Muscle of arm (tissue), 14 donors: ENCODE measurements at places on chromosomes 2 and 18. TPM values are rescaled to one million over a fixed set of nuclear protein-coding genes. Genes with fewer than 3 reads are reported as not detected.

GRCh38 chr2:142065700-142066099 is 65.1 kb downstream of the LRP1B start:
- DNase-seq: no peak

DNA sequence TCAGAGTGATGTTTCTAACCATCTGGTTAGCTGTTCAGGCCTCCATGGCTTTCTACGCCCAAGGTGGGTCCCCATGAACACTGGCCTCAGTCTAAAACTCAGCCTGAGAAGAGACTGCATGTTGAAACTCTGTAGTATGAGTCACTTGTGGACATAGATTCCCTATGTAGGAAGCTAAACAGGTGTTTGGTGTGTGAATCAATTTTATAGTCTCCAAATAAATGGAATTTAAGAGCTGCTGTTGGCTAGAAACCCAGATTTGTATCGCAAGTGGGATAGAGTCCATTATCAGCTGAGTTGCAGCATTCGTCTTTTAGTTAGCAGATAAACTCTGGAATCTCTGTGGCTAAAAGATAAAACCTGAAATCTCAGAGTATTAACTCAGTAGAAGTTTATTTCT is 131.4 kb downstream of the KCNS3 start:
- DNase-seq: no peak

DNA sequence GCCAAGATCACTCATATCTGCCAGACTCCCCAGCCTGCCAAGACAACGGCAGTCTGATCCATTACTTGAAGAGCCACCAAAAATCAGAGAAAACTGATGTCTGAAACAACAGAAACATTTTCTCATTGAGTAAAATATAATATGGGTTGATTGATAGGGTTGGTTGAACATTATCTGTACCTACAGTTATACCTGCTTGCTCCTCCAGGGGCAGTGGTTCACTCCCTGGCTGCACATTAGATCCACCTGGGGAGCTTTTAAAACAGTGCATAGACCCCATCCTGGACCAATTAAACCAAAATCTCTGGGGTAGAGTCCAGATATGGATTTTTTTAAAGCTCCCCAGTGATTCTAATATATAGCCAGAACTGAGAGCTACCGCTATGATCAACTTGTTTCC is 43.6 kb upstream of the SLC14A2 start:
- DNase-seq: no peak

DNA sequence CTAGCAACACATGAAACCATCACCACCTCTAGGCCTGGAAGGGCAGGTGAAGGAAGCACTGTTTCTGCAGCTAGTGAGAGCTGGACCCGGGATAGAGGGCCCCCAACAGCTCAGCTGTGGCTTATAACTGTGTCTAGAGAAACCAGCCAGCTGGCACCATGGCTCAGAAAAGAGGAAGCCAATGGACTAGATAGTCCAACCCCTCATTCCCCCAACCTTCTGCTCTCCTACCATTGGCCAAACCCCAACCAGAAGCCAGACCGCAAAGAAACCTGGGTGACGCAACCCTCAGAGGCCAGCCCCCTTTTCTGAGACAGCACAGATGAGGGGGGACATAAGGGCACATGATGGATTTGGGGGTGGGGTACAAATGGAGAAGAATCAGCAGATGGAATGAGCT is 24.3 kb downstream of the SMYD1 start:
- DNase-seq: no peak

DNA sequence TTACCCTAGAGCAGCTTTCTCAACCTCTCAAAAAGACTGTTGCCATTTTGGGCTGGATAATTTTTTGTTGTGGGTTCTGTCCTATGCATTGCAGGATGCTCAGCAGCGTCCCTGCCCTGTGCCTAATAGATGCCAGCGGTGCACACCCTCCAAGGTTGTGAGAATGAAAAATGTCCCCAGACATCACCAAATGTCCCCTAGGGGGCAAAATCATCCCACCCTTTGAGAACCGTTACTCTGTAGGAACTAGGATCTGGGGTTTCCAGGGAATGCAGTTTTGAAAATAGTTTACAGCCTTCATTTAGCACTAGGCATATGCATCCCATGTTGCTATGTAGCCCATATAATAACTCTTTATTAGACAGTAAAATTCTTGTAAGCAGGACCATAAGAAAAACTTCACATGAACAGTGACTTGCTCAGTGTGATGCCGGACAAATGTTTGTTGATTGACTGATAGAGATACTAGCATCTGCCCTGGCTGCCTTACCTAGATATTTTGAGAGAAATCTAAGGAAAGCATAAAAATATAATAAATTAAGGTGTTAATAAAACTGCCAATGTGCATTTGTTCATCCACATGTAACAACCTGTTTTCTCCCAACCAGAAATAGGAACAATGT is 79.2 kb upstream of the EPC2 start:
- DNase-seq: no peak

DNA sequence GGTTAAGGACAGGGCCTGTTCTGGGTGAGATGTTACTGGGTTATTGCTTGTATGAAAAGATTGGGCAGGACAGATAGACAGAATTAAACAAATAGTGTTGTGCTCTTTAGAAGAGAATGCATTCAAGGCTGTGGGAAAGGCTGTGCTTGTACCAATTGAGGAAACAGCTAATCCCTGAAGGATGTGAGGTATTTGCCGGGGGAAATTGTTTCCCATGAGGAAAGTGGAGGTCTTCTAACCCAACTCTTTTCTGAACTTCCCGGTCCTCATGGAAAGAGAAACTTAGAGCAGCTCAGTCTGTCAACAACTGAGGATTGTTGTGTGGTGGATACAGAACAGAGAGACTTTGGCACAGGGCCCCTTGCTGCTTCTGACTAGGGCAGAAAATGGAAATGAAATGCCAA is 9.5 kb downstream of the SLC1A4 start:
- no peak for DNase-seq

DNA sequence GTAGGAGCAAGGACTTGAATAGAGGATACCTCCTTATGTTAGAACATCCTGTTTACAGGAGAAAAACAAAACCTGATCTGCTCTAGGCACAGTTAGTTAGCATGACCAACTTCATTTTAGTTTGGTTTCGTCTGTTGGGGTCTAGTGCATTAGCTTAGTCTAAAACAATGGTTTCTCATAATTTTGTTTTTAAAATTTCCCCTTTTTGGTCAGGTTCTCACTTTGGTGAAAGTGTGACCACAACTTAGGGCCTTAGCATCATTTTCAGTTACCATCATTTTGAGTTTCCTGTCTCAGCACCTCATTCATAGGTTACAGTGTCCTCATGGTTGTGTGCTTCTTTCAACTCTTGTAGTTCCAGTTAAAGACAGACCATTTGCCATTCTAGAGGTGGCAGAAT is 1277.0 kb upstream of the SLC39A10 start:
- no peak for DNase-seq

- no peak for DNase-seq
These were observed 71.6 kb downstream of the SDC1 start for GRCh38 chr2:20153131-20153851.

- DNase-seq: no peak
These were observed 81.9 kb upstream of the TMEM178A start for GRCh38 chr2:39583781-39584180.

DNA sequence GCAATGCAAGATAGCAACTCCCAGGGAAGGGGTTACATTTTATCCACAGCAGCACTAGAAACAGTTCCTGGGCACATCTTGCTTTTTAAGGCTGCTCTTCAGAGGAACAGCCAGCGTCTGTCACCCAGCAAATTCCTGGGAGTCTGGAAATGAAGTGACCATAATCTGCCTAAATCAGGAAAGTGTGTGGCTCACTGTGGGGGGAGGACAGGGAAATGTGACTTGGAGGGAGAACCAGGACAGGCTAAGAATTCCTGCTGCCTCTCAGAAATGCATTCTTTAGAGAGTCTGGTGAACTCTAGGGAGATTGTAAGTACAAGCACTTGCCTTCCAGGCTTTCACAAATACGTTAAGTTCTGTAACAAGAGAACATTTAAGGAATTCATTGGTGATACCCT is 364.3 kb upstream of the SPHKAP start:
- no peak for DNase-seq

DNA sequence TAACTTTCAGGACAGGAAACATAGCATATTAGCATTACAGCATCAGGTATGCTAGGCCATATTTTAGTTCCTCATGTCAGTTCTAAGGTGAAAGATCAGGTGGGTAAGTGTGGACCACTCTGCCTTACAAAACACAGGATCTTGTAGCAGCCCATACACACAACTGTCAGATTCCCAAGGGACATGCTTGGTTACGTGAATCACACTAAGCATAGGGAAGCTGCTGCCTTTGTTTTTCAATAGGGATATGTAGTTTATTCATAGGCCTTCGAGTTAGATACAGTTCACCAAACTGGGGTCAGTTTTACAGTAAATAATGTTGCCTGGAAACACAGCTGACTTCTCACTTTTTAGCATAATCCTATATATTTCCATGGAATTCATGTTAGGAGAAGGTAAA is 116.1 kb upstream of the OTX1 start:
- DNase-seq: no peak

GRCh38 chr2:78541451-78542267 is 483.8 kb upstream of the REG3G start:
- DNase-seq: no peak

DNA sequence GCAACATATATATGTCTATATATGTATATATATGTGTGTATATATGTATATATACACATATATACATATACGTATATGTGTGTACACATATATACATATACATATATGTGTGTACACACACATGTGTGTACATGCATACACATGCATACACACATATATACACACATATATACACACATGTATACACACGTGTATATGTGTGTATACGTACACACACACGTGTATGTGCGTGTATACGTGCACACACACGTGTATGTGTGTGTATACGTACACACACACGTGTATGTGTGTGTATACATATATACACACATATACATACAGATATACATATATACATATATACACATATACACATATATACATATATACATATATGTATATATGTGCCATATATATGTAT is 89.4 kb downstream of the SPHKAP start:
- no peak for DNase-seq

- DNase-seq: no peak
These were observed 315.6 kb downstream of the LPIN1 start for GRCh38 chr2:12062053-12062395.

- no peak for DNase-seq
These were observed 198.0 kb upstream of the SALL3 start for GRCh38 chr18:78781601-78781960.

DNA sequence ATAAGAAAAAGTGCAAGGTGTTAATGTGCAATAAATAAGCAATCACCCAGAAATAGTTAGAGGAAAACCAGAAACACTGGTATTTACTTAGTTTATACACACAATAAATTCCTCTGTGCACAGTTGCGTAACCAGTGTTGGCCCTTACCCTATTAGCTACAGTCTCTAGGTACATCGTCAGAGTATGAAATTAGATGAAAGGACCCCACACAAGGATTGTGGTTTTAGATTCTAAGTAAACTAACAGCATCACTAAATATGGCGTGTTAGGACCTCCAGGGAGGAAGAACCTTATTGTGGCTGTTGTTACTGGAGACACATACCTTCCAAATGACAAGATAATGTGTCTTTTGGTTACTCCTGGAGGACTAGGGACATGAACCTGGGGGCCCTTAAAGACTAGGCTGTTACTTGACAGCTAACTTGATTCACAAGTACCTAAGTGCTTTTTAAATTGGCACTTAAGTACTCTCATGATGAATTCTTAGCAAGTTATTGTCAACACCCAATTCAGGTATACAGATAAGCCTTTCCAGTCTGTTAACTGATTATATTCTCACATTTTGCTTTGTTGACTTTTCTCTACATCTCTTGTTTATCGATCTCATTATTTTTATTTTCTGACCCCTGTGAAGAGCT is 115.3 kb downstream of the FEZ2 start:
- no peak for DNase-seq

- DNase-seq: no peak
These were observed 59.9 kb upstream of the CERS6 start for GRCh38 chr2:168396131-168396530.

GRCh38 chr2:118177318-118177717 is 89.0 kb downstream of the INSIG2 start:
- DNase-seq: no peak

DNA sequence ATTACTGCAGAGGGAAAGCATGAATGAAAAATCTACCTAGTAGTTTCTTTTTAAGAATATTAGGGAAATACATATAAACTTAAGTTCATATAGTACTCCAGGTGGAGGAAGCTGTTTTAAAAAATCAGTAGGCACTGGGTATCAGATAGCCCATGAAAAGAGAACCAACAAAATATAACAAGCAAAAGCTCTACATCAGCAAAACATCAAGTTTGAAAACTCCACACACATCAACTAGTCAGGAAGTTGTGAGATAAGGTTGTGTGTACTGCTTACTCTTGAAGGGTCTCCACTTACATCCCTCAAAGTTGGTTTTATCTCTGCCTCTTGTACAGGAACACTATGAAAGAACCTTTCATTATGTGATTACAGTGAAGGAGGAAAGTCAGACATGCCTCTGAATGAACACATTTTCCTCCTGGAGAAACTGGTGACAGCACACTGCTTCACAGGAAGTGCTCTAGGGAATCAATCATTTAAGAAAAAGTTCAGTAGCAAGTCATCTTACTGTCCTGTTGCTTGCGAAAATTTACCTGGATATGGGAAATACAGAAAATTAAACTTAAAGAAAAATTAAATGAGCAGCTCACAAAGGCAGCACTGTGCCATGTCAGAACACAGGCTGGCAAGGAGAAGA is 57.7 kb downstream of the THADA start:
- no peak for DNase-seq

GRCh38 chr2:56244911-56245530 is 61.2 kb downstream of the CCDC85A start:
- DNase-seq: no peak

DNA sequence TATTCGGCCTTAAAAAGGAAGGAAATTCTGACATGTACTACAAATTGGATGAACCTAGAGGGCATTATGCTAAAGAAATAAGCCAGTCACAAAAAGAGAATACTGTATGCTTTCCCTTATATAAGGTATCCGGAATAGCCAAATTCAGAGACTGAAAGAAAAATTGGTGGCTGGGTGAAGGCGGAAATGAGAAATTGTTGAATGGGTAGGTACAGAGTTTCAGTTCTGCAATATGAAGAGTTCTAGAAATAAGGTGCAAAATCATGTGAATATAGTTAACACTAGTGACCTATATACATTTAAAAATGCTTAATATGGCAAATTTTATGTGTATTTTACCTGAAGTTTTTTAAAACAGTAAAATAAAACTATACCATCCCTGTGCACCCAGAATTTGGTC is 43.1 kb downstream of the RMP24 start:
- DNase-seq: no peak

DNA sequence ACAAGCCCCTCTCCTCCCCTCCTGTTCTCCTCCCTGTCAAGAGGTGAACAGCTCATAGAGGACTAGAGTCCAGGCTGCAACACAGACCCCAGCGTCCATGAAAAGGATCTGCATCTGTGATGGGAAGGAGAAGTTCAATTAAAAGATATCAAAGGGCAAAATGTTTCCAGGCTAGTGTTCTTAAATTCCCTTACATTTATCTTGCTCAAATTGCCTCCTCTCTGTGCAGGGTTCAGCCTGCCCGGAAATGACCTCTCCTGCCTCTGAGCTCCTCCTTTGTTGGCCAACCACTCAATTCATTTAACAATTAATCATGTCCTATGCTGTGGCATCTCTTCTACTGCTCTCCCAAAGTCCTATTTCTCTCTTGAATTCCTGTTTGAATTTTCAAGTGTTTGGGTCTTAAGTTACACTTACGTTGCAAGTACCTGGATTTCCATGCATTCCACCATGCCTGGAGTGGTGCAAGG is 105.3 kb downstream of the TSN start:
- no peak for DNase-seq

IL1R2 gene
- polyA plus RNA-seq: not detected

IL36RN gene
- not detected for polyA plus RNA-seq

KIF5C gene
- polyA plus RNA-seq: not detected

VIL1 gene
- polyA plus RNA-seq: 0.08 TPM

SPC25 gene
- polyA plus RNA-seq: 16.3 TPM

DSEL gene
- polyA plus RNA-seq: 71.9 TPM

INPP5D gene
- 8.0 TPM for polyA plus RNA-seq

TLX2 gene
- polyA plus RNA-seq: not detected
